HuH-7 (cell line): ENCODE measurements at places on chromosomes 2 and 18.

- DNase-seq, result no peak
Measured at GRCh38 chr18:43934322-43934721, 657.0 kb upstream of the SYT4 start.

DNA sequence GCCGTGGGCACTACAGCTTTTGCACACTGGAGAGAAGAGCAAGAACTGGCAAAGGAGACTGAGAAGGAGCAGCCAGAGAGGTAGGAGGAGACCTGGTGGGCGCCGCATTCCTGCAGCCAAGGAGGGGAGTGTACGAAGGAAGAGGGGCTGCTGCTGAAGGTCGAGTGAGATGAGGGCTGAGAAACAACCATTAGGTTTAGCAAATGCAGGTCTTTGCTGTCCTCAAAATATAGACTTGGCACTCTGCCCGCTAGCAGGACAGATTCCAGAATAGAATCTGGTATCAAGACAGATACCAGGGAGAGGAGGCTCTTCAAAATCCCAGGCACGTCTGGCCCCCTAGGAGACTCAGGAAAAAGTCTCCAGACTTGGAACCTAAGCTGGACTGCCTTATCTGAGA is 83.0 kb downstream of the TGOLN2 start:
- DNase-seq, result no peak

DNA sequence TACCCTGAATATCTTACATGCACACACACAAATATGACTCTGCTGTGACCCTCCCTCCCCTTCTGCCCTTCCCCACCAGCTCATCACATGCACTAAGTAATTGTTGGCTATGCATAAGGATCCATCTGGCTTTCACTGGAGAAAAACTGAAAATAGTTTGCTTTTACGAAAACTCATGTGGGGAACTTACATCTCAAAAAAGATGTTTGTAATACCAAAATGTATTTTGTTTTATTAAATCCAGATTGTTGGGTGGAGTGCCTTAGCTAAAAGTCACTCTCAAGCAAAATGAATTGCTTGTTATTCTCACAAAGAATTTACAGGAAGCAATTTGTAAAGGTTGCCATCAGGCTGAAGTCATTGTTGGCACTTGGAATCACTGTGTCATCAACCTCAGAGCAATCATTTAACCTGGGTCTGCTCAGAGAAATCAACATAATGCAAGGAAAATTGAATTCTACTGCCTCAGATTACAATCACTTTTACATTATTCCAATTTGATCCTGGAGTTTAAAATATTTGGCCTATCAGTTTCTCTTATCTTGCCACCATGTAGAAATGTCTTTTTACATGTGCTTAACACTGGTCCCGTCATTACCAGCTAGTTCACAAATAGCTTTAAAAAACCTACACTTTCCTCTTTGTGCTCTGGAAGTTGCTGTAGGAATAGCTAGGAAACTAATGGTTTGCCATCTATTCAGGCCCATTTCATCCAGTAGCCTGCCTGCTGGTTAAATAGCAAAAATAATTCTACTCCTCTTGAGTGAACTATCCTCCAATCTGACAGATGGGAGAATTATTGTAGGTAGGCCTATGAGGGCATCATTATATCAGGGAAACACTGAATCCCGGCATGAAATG is 90.3 kb upstream of the TMEM17 start:
- DNase-seq, result no peak

GRCh38 chr18:22745966-22746365 is 187.2 kb upstream of the RBBP8 start:
- DNase-seq, result no peak

DNA sequence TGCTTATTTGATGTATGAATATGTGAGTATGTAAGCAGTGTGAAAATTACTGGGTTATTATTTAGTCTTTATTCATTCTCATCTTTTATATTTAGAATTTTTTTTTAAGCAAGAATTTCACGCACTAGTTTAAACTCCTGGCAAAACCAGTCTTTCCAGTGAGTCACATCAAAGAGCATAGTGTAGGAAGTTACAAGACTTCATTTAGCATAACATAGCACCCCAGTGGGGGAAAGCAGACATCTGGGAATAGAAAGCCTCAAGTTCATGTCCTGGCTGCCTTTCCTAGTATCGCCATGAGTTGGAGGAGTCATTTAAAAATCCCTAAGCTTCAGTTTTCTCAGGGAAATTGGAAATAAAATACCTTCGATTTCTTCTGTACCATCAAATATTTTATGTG is 408.3 kb downstream of the NUP35 start:
- no peak for DNase-seq

GRCh38 chr2:61906186-61906470 is 654 bp downstream of the COMMD1 start:
- no peak for DNase-seq

GRCh38 chr2:19609266-19609665 is 250.8 kb upstream of the OSR1 start:
- DNase-seq, result no peak

GRCh38 chr2:223856584-223856983 is 19.2 kb upstream of the AP1S3 start:
- DNase-seq, result no peak

DNA sequence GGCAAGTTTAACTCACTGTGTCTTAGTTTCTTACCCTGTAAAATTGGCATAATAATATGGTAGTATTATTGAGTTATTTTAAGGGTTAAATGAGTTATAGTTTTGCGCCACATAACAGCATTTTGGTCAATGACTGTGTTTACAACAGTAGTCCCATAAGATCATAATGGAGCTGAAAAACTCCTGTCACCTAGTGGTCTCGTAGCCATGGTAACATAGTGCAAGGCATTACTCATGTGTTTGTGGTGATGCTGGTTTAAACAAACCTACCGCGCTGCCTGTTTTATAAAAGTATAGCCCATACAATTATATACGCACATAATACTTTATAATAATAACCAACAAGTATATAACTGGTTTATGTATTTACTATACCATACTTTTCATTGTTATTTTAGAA is 15.8 kb downstream of the UNC80 start:
- DNase-seq, result no peak

GRCh38 chr18:77316008-77316407 is 66.4 kb downstream of the GALR1 start:
- DNase-seq, result no peak

- DNase-seq, result no peak
Measured at GRCh38 chr18:58541146-58541788, 87.6 kb downstream of the ALPK2 start.

DNA sequence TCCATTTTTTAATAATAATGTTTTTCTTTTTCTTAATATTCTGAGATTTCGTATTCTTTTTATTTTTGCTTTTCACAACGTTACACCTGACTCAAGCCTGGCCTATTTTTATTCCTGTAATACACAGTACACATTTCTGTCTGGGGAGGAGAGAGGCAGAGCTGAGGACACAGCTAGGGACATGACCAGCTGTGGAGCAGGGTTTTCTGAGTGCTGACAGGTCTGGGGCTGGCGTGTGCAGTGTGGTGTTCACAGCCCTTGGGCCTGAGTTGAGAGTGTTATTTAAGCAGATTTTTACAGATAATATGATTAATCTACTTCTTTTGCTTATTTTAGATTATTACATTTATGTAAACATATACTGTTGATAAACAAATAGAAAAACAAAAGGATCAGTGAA is 55.9 kb downstream of the ZAP70 start:
- DNase-seq, result no peak

- peak; percentile 6 for DNase-seq
Measured at GRCh38 chr18:56532176-56532840, 106.1 kb downstream of the TXNL1 start.

DNA sequence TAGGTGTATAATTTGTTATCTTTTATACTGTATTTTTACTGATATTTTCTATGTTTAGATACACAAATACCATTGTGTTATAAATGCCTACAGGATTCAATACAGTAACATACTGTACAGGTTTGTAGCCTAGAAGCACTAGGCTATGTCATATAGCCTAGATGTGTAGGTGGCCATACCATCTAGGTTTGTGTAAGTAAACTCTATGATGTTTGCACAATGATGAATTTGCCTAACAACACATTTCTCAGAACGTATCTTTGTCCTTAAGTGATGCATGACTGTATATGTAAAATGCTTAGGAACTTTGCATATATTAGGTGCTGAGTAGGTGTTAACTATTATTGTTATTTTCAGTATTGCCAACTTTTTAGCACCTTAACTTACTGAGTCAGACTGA is 17.3 kb downstream of the UNC80 start:
- DNase-seq, result no peak
